ENCODE measurements at places on chromosomes 7 and 10. TPM values are rescaled to one million over a fixed set of nuclear protein-coding genes. Genes with fewer than 3 reads are reported as not detected.

The WIPF3 gene
- not detected for total RNA-seq

DNA sequence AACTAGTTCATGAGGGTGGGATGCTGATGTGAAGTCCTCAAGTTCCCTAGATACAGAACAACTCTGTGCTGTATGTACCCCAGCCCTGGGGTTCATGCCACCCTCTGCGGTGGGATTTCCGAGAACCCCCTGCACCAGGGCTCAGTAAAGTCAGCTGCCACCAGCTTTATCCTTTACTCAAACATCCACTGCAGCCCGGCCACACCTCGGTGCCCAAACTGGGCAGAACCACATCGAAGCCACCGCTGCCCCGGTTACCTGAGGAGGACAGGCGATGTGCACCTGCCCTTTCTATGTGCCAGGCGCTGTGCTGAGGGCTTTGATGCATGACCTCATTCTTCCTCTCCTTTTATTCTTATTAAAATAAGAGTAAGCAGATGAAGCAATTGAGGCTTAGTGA is 9.9 kb upstream of the CALML5 start:
- H3K27me3 ChIP-seq = no peaks in the 10 kb centered on the region
- H3K36me3 ChIP-seq = no peaks in the 10 kb centered on the region
- DNase-seq = no peak
- no peak overlapping the region for H3K27ac ChIP-seq

DNA sequence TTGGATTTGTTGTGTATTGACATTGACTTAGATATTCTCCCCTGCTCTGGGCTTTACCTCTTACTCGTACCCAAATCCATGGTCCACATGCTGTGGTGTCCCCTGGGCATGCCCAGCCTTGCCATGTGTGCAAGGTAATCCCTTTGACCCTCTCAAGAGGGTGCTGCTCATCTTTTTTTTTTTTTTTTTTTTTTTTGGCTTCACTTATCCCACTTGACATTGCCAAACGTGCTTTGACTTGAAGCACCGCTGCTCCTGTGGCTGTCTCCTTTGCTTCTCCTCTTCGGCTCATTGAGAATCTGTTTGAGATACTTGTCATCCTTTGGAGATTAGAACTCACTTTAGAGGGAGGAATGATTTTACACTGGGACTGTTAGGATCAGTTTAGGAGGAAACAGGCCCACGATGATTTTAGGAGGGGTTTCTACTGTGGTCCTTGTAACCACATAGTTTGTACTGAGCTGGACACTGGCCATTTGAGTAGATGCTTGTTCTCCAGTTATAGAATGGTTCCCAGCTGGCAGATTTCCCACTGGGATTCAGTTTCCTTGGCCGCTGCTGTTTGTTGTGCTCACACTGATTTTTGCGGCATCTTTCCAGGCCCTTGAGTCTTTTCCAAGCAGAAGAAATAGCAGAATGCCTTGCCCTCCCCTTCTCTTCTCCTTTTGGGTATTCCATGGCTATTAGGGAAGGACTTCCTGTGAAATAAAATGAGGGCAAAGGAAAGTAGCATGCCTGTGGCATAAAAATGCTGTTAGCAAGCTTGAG is 184.8 kb downstream of the AUTS2 start:
- no peak for DNase-seq
- H3K4me1 ChIP-seq = no peaks in the 10 kb centered on the region
- H3K36me3 ChIP-seq = no peaks in the 10 kb centered on the region
- H3K27me3 ChIP-seq = peaks cover 4% of the 10 kb centered on the region
- H3K4me3 ChIP-seq = no peak overlapping the region
- H3K27ac ChIP-seq = no peak overlapping the region

DNA sequence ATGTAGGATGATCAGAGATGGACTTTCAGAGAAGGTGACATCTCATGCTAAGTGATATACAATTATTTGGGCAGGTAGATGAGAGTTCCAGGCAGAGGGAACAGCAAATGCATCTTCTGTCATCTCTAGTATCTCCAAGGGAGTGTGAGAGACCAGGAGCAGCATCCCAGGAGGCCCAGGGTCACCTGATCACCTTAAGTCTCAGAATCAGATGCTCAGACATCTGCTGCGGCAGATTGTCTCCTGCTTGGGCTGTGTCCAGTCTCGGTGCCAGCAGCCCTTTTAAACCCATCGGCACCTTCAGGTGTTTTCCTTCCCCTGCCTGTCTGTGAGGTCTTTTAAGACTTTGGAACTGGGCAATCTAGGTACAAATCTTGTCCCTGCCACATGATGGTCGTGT is 690.6 kb downstream of the LRMDA start:
- H3K4me3 ChIP-seq = no peak overlapping the region
- H3K27me3 ChIP-seq = no peaks in the 10 kb centered on the region
- H3K4me1 ChIP-seq = no peaks in the 10 kb centered on the region
- no peaks in the 10 kb centered on the region for H3K36me3 ChIP-seq

GRCh38 chr10:6950133-6950532 is 370.1 kb upstream of the PRKCQ start:
- no peaks in the 10 kb centered on the region for H3K27me3 ChIP-seq
- no peaks in the 10 kb centered on the region for H3K36me3 ChIP-seq

DNA sequence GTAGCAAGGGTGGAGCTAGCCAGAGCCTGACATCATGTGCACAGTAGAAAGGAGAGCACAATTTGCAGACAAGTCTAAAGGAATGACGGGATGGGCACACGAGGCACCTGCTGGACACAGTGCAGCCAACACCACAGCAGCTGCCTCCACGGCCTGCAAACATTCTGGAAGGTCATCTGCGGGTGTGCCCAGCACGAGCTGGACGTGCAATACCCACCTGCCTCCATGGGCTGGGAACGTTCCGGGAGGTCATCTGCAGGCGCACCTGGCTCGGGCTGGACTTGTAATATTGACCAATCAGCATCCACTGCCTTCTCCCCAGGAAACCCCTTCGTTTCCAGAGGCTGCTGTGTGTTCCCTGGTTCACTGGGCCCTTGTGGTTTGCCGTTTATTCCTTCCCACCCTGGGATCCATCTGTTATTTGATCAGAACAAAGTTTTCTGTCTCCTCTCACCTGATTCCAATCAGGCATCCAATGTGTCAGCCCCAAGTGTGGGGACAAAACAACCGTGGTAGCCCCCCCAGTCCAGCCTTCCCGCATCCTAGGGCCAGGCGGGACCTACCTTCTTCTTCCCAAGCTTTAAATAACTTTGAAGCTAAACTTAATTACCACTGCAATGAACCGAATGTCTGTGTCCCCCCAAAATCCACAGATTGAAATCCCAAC is 243.4 kb upstream of the PPP2R2D start:
- no peak for DNase-seq
- no peaks in the 10 kb centered on the region for H3K36me3 ChIP-seq
- no peak overlapping the region for H3K27ac ChIP-seq
- peaks cover 4% of the 10 kb centered on the region for H3K4me1 ChIP-seq

DNA sequence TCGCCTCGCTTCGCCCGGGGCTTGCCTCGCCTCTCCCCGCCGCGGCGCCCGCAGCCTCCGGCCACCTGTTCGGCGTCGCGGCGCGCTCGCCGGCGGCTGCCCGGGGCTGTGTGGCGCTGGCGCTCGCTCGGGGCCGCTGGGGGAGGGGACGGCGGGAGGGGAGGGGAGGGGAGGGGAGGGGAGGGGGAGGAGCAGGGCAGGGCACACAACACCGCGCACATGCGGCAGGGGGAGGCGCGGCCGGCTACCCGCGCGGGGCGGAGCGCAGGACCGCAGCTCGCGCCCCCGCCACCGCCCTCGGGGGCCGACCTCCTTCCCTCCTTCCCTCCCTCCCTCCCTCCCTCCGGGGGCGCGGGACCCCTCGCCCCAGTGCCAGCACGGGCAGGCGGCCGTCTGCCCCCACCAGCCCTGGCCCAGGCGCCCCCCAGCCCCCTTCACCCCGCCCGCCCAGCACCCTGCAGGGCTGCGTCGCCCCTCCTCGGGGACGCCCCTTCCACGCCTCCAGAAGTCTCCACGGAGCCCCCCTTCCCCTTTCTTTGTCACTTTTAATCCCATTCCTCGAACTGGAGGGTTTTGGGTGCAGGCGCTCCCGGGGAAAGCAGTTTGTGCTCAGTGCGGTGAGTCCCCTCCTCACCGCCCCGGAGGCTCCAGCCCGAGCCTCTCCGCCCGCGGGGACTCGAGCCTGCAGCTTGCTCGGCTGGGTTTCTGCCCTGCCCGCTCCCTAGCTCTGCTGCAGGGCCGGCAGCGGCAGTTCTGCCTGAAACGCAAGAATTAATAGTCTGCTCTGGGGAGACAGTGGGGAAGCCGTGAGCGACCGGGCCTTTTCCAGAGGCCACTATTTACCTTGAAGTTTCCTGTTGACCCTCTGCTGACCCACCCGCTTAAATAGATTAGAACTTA is at the start of gene PARD3:
TSS of gene PARD3 (minus strand) at position 112 of the 900 bp plus-strand sequence. CDS start 301 bp downstream, outside the sequence.
- peak within 1 kb of the TSS; percentile 80 for H3K4me3 ChIP-seq
- peaks cover 20% of the 10 kb centered on the region for H3K4me1 ChIP-seq
- H3K27ac ChIP-seq = no peak within 1 kb of the TSS
- no peak for DNase-seq
- peaks cover 55% of the 10 kb centered on the region for H3K27me3 ChIP-seq

DNA sequence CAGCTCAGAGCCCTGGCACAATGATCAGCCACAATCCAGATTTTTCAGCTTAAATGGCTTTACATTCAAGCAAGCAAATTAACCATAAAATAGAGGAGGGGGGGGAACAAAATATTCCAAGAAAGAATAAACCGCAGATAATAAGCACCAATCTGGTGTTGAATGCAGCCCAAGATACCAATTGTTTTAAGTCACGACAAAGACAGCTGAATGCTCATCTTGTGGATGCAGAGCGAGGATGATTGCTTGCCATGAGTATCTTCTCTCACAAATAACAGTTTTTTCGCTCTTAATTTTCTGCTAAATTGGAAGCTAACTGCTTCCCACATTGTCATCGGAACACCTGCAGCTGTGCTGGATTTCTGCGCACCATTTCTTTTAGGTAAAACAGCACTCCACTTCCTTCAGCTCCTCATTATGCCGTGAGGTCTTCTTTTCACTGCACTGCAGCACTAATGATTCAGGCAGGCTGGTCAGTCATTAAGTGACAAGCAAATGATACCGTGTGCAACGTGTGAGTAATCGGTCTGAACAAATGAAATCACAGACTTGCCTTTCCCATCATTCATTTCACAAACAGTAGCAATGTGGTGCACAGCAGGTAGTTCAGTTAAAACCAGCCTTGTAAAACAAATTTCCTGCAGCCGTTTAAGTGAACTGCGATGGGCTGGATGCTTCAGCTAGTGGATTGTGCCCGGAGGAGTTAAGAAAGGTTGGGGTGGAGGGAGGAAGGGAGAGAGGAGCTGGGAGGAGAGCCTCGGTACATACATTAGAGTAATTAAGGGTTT is 106.4 kb upstream of the CDCA7L start:
- peaks cover 4% of the 10 kb centered on the region for H3K27me3 ChIP-seq
- DNase-seq = no peak
- no peak overlapping the region for H3K4me3 ChIP-seq
- no peaks in the 10 kb centered on the region for H3K4me1 ChIP-seq

DNA sequence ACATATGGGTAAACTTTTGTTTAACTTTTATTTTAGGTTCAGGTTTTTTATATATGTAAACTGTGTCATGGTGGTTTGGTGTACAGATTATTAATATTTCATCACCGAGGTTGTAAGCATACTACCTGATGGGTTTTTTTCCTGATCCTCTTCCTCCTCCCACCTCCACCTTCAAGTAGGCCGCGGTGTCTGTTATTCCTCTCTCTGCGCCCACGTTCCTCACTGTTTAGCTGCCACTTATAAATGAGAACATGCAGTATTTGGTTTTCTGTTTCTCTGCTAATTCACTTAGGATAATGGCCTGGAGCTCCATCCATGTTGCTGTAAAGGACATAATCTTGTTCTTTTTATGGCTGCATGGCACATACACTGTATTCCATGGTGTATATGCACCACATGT is 1000.0 kb upstream of the CELF2 start:
- no peak overlapping the region for H3K27ac ChIP-seq
- H3K4me1 ChIP-seq = no peaks in the 10 kb centered on the region
- peaks cover 2% of the 10 kb centered on the region for H3K27me3 ChIP-seq

DNA sequence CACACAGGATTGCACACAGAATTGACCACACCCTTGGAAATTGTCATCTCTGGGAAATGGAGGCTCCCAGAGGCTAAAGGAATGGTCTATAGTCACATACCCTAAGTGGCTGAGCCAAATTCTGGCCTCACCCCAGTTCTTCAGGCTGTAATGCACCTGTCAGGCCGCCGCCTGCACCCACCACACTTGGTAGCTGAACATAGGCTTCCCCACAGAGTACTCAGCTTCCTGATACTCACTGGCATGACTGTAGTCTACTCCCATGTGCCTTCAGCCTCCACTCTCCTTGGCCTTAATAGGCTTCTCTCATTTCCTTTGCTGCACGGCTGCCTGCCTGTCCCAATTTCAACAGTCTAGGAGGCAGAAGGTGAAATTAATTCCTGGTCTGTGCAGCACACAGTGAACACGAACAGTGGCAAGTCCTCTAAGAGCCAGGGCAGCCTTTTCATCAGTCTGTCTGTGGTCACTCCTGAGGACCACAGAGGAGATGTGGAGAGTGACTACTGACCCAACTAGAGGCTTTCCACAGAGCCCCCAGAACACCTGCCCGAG is 42.5 kb downstream of the NUDCD3 start:
- H3K27me3 ChIP-seq = no peaks in the 10 kb centered on the region
- H3K4me1 ChIP-seq = peaks cover 64% of the 10 kb centered on the region
- no peak overlapping the region for H3K4me3 ChIP-seq
- DNase-seq = no peak
- no peak overlapping the region for H3K27ac ChIP-seq
- peaks cover 47% of the 10 kb centered on the region for H3K36me3 ChIP-seq
